Activated B cell treated with CpG ODN at 0.5 μM for 24 hours (primary cell): ENCODE measurements at places on chromosomes 7 and 10. TPM values are rescaled to one million over a fixed set of nuclear protein-coding genes. Genes with fewer than 3 reads are reported as not detected.

DNA sequence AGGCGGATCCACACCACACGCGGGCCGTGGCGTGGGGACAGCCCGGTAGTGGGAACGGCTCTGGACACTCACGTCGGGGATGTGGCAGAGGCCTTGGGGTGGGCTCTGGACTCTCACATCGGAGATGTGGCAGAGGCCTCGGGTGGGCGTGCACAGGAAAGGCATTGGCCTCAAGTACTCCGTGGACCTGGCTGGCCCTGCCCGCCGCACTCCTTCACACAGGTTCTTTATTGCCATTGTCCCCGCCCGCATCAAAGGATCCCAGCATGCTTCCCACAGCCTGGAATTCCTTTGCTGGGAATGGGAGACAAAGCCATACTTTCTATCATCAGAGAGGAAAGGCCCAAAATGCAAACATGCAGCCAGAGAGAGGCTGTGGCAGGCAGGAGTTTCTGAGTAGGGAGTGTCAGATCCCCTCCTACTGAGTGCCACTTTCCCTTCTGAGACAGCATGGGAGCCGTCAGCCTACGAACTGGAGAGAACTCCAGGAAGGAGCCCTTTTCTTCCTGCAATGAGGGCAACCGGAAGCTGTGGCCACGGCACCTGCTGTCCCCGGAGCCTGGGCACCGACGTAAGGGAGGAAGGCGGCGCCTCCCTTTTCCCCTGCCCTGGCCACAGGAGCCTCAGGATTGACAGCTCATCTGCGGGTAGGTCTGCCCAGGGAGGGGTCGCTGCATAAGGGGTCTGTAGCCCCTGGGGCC is 51.5 kb downstream of the RBM17 start:
- DNase-seq, result no peak

DNA sequence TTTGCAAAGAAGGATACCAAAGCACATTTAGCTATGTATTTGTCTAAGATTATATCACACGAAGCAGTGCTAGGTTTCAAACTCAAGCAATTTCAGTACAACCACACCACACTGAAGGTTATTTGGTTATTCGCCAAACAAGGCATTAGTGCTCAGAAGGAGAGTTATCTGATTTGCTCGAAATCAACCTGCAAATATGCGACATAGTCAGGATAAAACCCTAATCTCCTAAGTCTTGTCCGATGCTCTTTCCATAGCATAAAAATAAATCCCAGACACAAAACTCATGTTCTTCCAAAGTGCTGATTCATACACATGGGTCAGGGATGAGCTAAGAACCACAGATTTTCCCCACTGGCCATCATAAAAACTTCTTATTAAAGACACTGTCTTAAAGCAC is 1288.0 kb upstream of the SORCS1 start:
- no peak for DNase-seq

FAM53B gene
- total RNA-seq, result 70.9 and 73.9 TPM in 2 replicates

- DNase-seq, result no peak
Measured at GRCh38 chr10:118729641-118730258, 25.0 kb downstream of the CACUL1 start.

DNA sequence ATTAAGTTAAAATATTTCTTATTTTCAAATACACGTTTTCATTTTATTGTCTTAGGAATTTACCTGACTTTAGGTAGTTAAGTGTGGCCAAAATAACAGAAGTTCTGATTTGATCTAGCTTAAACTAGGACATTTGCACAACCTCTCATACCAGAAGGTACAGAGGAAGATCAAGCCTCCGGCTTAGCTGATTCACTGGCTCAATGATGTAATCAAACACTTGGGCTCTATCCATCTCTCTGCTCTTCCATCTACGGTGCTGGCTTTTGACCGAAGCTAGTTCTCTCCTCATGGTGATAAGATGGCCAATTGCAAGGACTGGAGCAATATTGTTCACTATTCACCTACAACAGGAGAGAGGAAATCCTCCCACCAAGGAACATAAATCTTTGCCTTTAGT is 12.2 kb upstream of the HYCC1 start:
- no peak for DNase-seq
